ENCODE measurements at places on chromosomes 4 and X. TPM values are rescaled to one million over a fixed set of nuclear protein-coding genes. Genes with fewer than 3 reads are reported as not detected.
A peak's percentile ranks its signal among the peaks of the same experiment; 100 is the strongest.

- DNase-seq = no peak
Measured at GRCh38 chr4:70277121-70277520, 34.7 kb downstream of the CSN3 start.

DNA sequence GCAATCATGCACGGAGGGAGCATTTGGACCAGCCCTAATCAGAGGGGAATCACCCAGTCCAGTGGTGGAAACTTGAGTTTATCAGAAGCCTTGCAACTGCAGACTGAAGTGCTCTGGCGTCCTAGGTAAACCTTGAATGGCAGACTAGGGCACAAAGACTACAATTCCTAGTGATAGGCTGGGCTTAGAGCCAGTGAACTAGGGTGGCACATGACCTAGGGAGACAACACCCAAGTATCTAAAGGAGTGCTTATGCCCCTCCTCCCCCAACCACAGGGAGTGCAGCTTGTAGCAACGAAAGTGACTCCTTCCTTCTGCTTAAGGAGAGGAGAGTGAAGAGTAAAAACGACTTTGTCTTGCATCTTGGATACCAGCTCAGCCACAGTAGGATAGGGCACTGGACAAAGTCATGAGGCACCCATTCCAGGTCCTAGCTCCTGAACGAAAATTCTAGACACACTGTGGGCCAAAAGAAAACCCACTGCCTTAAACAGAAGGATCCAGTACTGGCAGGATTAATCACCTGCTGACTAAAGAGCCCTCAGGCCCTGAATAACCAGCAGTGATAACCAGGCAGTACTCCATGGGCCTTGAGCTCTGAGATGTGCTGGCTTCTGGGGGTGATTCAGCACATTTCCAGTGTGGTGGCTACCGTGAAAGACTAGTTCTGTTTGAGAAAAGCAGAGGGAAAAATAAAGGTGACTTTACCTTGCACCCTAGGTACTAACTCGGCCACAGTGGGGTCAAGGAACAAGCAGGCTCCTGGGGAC, 58.7 kb upstream of the STARD8 start:
- peak; percentile 71 for DNase-seq

- no peak for DNase-seq
Measured at GRCh38 chrX:29397506-29397905, 810.3 kb downstream of the IL1RAPL1 start.

GRCh38 chr4:92021788-92022187, 282.0 kb upstream of the GRID2 start:
- no peak for DNase-seq

- DNase-seq = peak; percentile 32
Measured at GRCh38 chrX:138847930-138848329, 136.4 kb upstream of the FGF13 start.

DNA sequence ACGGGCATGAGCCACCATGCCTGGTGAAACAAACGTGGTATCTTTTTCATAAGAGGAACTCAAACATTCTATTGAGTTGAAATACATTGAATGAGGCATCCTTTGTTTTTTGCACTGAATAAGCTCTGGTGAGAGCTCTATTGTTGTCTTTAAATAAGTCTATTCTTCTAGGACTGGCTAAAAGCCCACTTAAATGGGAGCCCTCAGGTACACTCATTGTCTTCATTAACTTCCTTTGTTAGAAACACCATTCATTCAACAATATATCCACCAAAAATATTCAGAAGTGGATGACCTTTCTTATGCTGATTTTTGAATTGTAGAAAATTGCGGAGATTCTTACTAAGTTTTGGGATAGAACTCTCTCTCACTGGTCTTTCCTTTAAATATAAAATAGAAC, 568.0 kb downstream of the IL1RAPL1 start:
- no peak for DNase-seq

DNA sequence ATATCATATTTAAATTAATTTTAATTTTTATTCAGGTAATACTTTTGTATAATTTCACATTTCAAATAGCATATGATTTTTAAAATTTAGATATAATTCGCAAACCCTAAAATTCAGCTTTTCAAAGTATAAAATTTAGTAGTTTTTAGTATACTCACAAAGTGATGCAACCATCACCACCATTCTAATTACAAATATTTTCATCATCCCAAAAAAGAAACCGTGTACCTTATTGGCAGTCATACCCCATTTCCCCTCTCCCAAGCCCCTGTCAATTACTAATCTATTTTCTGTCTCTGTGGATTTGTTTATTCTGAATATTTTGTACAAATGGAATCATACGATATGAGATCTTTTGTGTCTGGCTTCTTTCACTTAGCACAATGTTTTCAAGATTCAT, 37.0 kb upstream of the KIT start:
- DNase-seq = no peak

DNA sequence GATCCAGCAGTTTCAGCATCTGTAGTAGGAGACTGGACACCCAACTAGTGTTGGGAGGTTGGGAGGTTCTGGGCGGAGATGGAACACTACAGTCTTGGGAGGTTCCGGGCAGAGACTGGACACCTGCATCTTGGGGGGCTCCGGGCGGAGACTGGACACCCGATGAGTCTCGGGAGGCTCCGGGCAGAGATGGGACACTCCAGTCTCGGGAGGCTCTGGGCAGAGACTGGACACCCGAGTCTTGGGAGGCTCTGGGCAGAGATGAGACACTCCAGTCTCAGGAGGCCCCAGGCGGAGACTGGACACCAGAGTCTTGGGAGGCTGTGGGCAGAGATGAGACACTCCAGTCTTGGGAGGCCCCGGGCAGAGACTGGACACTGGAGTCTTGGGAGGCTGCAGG, 29.5 kb upstream of the LANCL3 start:
- DNase-seq = no peak

DNA sequence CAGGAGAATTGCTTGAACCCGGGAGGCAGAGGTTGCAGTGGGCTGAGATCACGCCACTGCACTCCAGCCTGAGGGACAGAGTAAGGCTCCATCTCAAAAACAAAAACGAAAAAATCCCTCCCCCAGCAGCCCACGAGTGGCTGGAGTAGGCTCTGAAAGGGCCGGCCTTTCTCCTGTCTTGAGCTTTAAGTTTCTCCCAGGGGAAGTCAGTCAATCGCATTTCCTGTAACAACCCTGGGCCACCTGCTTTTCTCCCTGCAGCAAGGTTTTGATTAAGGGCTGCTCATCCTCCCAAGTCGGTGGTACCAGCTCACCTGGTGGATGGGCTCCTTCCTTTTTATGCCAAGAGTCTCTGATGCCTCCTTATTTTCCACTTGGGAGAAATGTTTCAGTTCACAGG, 2.0 kb upstream of the NYX start:
- DNase-seq = no peak

- DNase-seq = no peak
Measured at GRCh38 chrX:111319451-111319850, 49.2 kb upstream of the CAPN6 start.

GRCh38 chr4:78876568-78877320, 62.5 kb downstream of the PAQR3 start:
- peak; percentile 66 for DNase-seq

DNA sequence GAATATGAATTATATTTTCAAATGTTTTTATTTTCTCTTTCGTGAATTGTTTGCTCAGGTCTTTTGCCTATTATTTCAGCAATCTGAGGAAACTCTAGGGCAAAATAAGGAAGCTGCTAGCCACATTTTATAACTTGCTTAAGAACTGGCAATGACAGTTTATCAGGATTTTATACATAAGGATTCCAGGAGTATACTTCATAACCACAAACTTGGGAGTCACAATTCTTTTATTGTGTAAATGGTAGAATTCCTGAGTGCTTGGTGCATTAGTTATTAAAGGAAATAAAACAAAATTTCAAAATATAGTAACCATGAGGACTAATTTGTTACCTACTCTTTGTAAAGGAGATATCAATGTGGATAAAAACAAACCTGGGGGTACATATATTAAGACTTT, 54.4 kb downstream of the PALLD start:
- DNase-seq = peak; percentile 70

- DNase-seq = no peak
Measured at GRCh38 chrX:131405497-131405896, 116.4 kb upstream of the IGSF1 start.

DNA sequence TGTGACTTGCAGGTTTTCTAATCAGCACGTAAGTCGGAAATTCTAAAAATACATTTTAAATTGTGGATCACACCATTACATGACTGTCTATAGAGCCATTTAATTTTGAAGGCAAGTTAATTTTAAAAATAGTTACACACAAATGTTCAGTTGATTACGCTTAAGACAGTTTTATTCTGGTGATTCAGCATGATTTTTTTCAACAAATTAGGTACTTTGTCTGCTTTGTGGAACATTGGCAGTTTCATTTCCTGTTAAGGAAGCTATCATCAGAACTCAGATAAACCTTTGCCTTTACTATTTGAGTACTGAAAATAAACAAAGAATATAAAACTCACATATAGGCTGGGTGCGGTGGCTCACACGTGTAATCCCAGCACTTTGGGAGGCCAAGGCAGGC, 19.5 kb downstream of the SAT1 start:
- no peak for DNase-seq

DNA sequence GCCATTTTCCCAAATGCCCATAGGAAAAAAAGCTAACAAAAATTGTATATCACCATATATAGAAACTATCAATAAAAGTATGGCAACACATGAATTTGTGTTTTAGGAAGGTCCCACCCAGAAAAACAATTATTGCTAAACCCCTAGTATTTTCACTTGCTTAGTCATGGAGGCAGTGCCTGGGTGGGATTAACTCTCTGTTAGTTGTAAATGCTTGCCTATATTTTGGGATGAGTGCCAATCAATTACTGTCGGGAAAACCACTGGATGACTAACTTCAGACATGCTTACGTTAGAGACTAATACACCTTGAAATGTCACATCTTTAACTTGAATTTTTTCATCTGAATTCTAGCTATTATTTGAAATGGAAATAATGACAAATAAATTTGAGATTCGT, 33.9 kb downstream of the TMPRSS11A start:
- DNase-seq = peak; percentile 97

DNA sequence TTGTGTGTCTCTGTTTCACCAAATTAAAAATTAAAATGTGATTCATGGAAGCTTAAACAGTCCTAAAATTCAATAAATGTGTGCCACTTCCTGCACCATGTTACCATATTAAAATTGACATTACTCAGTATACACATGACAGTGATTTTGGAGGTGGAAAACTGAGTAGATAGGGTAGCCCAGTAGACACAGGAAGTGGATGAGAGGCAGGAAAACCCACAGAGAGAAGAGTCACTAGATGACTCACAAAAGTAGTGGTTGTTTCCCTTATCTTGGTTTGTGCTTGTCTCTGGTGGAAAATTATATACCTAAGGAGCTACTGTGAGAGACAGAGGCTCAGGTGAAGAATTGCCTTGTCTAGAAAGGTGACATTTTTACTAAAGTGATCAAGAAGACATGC, 375.8 kb upstream of the CXorf51B start:
- peak; percentile 26 for DNase-seq

- DNase-seq = no peak
Measured at GRCh38 chr4:86961605-86962295, 26.9 kb downstream of the AFF1 start.

- no peak for DNase-seq
Measured at GRCh38 chr4:146243883-146244277, 29.5 kb downstream of the REELD1 start.

DNA sequence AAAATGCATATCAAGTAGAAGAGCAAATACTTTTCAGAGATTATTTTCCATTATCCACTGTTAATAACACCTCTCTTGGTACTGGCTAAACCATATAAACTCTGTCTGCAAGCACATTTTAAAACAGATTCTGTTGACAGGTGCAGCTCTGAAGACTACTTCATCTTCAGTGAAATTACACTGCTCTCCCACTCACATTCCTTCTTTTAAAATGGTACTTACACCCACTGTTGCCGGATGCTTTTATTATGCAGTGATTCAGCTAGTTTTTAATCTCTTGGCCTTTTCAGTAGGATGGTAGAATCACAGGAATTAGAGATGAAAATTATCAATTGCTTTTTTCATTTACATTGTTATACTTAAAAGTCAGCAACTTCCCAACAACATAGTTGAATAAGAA, 381.6 kb downstream of the GASK1B start:
- DNase-seq = no peak

- DNase-seq = peak; percentile 23
Measured at GRCh38 chr4:145044341-145044740, 53.7 kb downstream of the ANAPC10 start.

DNA sequence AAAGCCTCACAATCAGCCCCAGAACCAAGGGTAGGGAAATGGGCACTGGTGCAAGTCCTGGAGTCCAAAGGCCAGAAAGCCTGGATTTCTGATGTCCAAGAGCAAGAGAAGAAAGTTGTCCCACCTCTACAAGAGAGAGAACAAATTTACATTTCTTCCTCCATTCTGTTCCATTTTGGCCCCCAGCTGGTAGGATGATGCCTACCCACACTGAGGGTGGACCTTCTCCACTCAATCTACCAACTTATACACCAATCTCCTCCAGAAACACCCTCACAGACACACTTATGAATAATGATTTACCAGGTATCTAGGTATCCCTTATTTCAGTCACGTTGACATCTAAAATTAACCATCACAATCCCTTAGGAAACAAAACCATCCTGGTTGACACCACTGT, 367.8 kb upstream of the GRIA3 start:
- no peak for DNase-seq

Gene FAM47E
- total RNA-seq = 0.26 TPM

Gene DUSP21
- not detected for total RNA-seq

Gene MTMR8
- total RNA-seq = 1.3 TPM

Gene IGSF1
- total RNA-seq = not detected

Gene SNX12
- 75.3 TPM for total RNA-seq

Gene FAT4
- 2.1 TPM for total RNA-seq

Gene H2BW2
- not detected for total RNA-seq

Gene DCLK2
- under 0.01 TPM for total RNA-seq

Gene HHIP
- not detected for total RNA-seq

Gene MAGED4
- 0.26 TPM for total RNA-seq

Gene MSX1
- under 0.01 TPM for total RNA-seq

Gene RAI2
- not detected for total RNA-seq

Gene ZNF280C
- 0.90 TPM for total RNA-seq

Gene BEX2
- 46.6 TPM for total RNA-seq

Data from bronchial epithelial cell (primary cell).